Naive B cell (primary cell): ENCODE measurements at places on chromosomes 1 and 21.

DNA sequence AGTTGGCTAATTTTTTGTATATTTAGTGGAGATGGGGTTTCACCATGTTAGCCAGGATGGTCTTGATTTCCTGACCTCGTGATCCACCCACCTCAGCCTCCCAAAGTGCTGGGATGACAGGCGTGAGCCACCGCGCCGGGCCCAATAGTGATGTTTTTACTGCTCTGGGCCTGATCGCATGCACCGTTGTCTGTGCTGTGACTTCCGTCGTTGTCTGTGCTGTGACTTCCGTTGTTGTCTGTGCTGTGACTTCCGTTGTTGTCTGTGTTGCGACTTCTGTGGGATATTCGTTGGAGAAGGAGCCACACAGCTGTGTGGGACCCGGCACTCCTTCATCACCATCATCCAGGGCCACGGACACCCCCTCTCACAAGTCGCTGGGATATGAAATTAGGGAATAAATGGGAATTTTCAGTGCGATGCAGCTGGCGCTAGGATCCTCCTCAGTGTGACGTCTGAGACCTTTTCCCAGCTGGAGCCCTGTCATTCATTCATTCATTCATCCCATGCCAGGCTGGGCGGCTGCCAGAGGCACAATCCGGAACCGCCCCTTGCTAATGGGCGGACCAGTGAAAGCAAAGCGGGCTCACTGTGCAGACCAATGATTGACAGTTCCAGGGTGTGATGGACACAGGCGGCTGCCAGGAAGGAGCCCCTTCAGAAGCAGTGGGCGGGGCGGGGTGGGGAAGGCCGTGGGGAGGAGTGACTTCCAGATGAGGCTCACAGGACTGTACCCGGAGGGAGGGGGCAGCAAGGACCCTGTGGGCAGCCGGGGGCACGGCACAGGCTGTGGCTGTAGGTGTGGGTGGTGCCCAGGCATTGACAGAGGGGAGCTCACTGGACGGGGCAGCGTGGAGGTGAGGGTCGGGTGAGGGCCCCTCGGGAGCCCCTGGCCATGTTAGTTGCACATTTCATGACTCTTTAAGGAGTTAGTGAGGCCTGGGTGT is 48.9 kb downstream of the PRKCZ start:
- H3K4me1 ChIP-seq: peaks cover 20% of the 10 kb centered on the region
- no peak overlapping the region for H3K4me3 ChIP-seq
- no peak overlapping the region for H3K27ac ChIP-seq
- H3K27me3 ChIP-seq: no peaks in the 10 kb centered on the region
- no peak for DNase-seq
- peaks cover 10% of the 10 kb centered on the region for H3K36me3 ChIP-seq

GRCh38 chr1:40210511-40211204 is 37.1 kb upstream of the TMCO2 start:
- H3K4me3 ChIP-seq: no peak overlapping the region
- DNase-seq: no peak
- H3K36me3 ChIP-seq: peaks cover 25% of the 10 kb centered on the region
- H3K4me1 ChIP-seq: peaks cover 9% of the 10 kb centered on the region
- H3K27me3 ChIP-seq: no peaks in the 10 kb centered on the region

GRCh38 chr1:183571678-183572268 is 18.5 kb downstream of the NCF2 start:
- H3K4me3 ChIP-seq: no peak overlapping the region
- H3K27me3 ChIP-seq: no peaks in the 10 kb centered on the region
- H3K27ac ChIP-seq: no peak overlapping the region
- peaks cover 18% of the 10 kb centered on the region for H3K4me1 ChIP-seq
- DNase-seq: no peak

DNA sequence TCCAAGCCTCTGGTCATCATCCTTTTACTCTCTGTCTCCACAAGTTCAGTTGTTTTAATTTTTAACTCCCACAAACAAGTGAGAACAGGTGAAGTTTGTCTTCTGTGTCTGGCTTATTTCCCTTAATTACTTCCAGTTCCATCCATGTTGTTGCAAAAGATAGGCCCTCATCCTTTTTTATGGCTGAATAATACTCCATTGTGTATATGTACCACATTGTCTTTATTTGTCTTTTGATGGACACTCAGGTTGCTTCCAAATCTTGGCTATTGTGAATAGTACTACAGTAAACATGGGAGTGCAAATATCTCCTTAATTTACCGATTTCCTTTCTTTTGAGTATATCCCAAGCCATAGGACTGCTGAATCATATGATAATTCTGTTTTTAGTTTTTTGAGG is 262.5 kb downstream of the HHAT start:
- H3K36me3 ChIP-seq: peaks cover 17% of the 10 kb centered on the region
- no peaks in the 10 kb centered on the region for H3K4me1 ChIP-seq
- no peak for DNase-seq
- no peaks in the 10 kb centered on the region for H3K27me3 ChIP-seq

GRCh38 chr21:42461881-42462877 is 33.8 kb downstream of the RSPH1 start:
- peaks cover 69% of the 10 kb centered on the region for H3K4me1 ChIP-seq
- H3K27ac ChIP-seq: peak overlapping the region; percentile 100
- no peak for DNase-seq

DNA sequence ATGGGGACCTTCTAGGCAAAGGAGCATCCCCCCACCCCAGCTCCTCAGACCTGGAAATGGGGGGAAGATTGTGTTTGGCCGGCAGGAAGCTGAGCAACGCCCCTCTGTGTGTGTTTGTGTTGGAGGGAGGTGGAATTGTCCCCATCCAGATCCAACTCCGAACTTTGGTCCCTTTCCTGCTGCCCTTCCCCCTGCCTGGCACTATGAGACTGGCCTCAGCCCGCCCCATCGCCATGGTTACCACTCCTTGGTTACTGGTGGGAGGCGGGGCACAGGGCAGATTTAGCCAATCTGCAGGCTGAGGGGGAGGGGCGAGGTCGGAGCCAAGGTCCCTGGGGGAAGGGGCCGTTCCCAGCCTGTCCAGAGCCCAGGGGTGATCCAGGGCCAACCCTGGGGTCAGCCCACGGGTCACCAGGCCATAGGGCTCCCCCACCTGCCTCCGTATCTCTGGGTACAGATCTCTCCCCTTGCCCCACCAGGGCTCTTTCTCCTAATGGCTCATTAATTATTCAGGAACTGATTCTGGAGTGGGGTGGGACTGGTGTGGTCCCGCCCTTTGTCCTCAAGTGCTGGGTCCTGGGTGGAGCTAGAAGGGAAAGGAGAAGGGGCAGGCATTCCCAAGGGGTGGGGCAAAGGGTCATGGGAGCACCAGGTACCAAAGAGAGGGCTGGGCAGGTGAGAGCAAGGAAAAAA is 15.2 kb downstream of the PTPRF start:
- H3K4me1 ChIP-seq: peaks cover 11% of the 10 kb centered on the region
- H3K27me3 ChIP-seq: no peaks in the 10 kb centered on the region
- H3K36me3 ChIP-seq: no peaks in the 10 kb centered on the region

GRCh38 chr1:29330856-29331255 is 94.5 kb downstream of the PTPRU start:
- no peaks in the 10 kb centered on the region for H3K4me1 ChIP-seq
- H3K36me3 ChIP-seq: no peaks in the 10 kb centered on the region
- H3K27ac ChIP-seq: no peak overlapping the region
- H3K4me3 ChIP-seq: no peak overlapping the region
- no peak for DNase-seq

DNA sequence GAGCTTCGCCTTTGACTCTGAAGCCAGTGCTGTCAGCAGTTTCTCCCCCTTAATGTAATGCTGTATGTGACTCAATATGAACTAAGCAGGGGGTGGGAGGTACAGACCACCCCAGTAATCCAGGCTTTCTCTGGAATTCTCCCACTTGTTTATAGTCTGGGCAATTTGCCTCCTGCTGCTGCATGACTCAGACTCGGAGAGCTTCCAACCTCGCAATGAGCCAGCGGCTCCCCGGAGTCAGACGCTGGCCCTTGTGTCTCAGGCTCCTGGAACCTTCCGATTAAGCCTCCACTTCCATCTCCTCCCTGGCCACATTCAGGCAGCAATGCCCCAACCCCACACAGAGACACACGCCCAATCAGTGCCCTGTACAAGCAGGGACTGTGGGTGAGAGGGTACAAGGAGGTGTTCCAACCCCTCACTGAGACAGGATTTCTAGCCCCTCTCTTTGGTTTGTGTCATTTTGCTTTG is 471.7 kb upstream of the VAMP3 start:
- H3K27me3 ChIP-seq: peaks cover 25% of the 10 kb centered on the region
- H3K27ac ChIP-seq: no peak overlapping the region
- H3K36me3 ChIP-seq: no peaks in the 10 kb centered on the region
- DNase-seq: no peak
- H3K4me3 ChIP-seq: no peak overlapping the region

DNA sequence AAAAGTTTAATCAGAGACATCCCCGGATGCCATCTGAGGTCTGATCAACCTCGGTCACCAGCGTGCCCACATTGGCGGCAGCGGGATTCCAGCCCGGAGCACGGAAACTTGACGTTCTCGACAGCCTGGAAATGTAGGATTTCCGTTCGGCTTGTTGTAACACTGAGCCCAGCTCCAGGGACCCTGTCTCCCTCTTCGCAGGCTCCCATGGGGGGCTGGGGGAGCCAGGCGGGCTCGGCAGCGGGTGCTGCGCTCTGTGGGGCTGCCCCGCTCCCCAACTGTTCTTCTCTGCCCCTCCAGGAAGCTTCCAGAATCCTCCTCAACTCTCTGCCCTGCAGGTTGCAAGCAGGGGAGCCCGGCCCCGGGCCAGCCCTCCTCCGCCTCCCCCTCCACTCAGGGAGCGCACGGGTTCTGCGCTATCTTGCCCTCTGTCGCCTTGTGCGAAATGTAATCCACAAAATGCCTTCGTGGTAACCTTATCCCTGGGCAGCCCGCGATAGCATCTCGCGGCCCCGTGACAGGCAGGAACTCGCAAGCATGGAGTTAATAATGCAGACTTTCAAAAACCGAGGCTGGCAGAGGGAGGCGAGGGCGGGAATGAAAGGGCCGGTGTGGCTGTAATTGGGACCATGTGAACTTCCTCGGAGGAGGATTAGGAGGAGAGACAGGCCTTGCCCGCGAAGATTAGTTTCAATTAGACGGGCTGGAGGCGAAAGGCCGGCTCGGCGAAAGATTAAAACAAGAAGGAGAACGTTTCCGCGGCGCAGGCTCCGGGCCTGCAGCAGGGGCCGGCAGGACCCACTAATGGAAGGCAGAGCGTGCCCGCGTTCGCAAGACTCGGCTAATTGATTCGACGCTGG is 53.9 kb upstream of the TTC34 start:
- peaks cover 14% of the 10 kb centered on the region for H3K27me3 ChIP-seq
- peaks cover 6% of the 10 kb centered on the region for H3K4me1 ChIP-seq
- no peak overlapping the region for H3K4me3 ChIP-seq
- H3K27ac ChIP-seq: no peak overlapping the region

DNA sequence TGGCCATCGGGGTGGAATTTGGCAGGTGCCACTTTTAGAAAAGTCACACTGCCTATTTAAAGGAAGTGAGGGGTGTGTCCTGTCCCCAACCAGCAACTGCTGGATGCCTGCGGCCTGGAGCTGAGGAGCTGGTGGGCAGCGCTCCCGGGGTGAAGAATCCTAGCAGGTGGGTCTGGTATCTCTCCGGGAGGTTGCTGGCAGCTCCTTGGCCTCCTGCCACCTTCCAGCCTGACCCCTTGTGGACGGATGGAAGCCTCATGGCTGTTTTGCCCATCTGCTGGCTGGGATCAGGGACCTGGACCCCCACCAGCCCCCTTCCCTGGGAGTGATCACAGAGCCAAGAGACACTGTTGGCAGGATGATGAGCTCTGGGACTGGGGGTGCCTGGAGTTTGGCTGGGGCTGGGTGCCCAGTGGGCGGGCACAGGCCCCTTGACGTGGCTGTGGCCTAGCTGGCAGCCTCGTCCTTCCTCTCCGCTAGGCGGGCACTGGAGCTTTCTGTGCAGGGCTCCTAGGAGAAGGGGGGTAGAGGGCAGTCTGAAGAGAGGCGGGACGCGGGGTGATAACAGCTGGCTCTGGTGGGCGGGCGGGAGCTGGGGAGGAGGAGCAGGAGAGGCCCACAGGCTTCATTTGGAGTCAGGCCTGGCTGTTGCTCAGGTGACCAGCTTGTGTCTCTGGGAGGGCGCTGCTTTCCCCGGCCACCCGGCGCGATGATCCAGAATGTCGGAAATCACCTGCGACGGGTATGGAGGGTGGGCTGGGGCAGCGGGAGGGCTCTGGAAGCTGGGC is at the start of gene ACOT11:
ACOT11 (plus strand) TSS at position 628 of the 788 bp plus-strand sequence; CDS start at position 710, 82 bp downstream.
- no peaks in the 10 kb centered on the region for H3K36me3 ChIP-seq
- H3K4me1 ChIP-seq: peaks cover 13% of the 10 kb centered on the region
- H3K4me3 ChIP-seq: no peak within 1 kb of the TSS

DNA sequence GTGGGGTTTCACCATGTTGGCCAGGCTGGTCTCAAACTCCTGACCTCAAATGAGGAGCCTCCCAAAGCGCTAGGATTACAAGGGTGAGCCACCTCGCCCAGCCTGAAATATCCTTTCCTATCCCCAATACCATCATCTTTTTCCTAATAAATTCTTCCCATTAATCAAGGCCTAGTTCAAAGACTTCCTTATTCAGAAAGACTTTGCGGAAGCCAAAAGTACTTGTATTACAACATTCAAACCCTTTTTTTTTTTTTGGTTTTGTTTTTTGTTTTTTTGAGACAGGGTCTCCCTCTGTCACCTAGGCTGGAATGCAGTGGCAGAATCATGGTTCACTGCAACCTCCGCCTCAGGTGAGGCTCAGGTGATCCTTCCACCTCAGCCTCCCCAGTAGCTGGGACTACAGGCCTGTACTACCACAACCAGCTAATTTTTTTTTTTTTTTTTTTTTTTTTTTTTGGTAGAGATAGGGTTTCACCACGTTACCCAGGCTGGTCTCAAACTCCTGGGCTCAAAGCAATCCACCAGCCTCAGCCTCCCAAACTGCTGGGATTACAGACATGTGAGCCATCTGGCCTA is 7.6 kb downstream of the SLC19A2 start:
- H3K4me1 ChIP-seq: peaks cover 4% of the 10 kb centered on the region
- H3K4me3 ChIP-seq: no peak overlapping the region
- H3K27ac ChIP-seq: no peak overlapping the region
- H3K36me3 ChIP-seq: no peaks in the 10 kb centered on the region
- no peak for DNase-seq

DNA sequence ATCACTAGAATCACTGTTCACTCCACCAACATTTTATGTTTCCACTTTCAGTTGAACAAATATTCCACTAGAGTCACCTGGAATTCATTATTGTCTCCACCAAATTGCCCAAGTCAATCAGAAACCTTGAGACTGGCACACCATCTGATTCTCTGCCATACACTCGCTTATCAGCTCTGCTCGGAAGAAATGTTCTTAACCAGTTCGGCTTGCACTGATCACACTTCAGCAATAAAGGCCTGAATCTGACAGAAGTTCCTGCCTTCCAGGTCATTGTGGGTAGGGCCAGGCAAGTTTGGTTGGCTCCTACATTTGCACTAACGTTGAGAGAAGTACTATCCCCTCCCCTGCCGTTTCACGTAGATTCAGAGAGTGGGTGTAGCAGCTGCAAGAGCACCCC is 10.0 kb downstream of the TPM3 start:
- peaks cover 62% of the 10 kb centered on the region for H3K4me1 ChIP-seq
- no peak for DNase-seq
- H3K4me3 ChIP-seq: peak overlapping the region; percentile 100

- H3K36me3 ChIP-seq: no peaks in the 10 kb centered on the region
- peaks cover 12% of the 10 kb centered on the region for H3K4me1 ChIP-seq
- H3K4me3 ChIP-seq: no peak overlapping the region
- no peak for DNase-seq
- peak overlapping the region; percentile 48 for H3K27ac ChIP-seq
- no peaks in the 10 kb centered on the region for H3K27me3 ChIP-seq
Observed at GRCh38 chr1:161138431-161138830, 6.0 kb upstream of the DEDD start.

- no peaks in the 10 kb centered on the region for H3K27me3 ChIP-seq
- H3K4me1 ChIP-seq: no peaks in the 10 kb centered on the region
- no peaks in the 10 kb centered on the region for H3K36me3 ChIP-seq
- H3K4me3 ChIP-seq: no peak overlapping the region
- no peak overlapping the region for H3K27ac ChIP-seq
- no peak for DNase-seq
Observed at GRCh38 chr1:102852613-102853012, 255.7 kb downstream of the COL11A1 start.
